Stimulated activated CD8-positive, alpha-beta memory T cell treated with anti-CD3 and anti-CD28 coated beads, Interleukin-4, amount 100 ng/mL, for 1 hour (primary cell): ENCODE measurements at places on chromosomes 4 and X.

DNA sequence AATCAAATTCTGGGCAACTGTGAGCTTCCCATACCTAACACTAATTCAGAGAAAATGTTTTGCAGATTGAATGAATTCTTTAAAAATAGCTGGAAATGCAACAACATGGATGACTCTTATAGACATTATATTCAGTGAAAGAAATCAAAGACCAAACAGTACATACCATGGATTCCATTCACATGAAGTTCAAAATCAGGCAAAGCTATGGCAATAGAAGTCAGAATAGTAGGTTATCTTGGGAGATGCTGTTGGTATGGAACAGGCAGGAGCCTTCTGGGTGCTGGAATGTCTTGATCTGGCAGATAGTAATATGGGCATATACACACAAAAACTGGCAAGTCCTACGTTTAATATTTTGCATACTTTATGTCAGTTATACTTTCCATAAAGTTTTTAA, 25.5 kb upstream of the CBLL2 start:
- DNase-seq = no peak

DNA sequence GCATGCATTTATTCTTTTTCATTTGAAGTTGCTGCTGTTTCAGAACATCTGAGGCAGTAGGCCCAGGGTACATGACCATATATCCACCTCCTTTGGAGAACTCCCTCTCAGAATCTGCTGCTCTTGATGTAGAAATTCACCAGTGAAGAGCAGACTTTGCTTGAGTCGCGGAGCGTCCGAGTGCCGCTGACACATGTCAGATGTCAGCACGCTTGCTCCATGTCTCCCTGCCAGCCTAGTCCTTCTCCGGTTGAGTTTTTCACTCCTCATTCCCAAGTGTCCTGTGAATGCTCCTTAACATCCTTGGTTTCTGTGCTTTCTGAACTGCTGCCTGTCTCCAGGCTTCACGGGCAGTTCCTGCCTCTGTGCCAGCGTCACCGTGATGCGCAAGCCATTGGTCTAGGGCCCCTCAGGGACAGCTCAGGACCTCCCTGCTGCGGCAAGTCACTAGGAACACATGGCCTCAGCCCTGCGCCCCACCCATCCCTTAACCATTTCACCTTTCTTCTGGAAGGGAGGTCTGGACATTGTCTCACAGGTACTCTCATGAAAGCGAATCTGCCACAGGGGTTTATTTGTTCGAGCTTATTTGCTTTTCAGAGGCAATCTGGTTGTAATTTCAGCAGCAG, 93.1 kb upstream of the RBPJ start:
- no peak for DNase-seq

DNA sequence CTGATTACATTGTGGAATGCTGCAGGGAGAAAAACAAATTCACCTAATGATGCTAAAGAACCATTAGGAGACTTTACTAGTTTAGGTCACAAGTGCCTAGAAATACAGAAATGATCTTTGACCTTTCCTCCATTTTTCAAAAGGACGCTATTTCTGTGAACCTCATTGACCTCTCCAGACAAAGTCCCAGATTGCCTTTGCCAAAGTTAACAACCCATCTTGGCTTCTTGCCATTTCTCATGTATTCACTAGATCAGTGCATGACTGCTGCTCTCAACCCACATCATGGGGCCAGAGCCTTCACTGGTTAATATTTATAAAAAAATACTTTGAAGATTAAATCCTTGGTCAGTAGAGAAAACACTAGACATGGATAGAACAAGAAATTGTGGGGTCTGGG, 19.9 kb upstream of the AR start:
- DNase-seq = no peak

- DNase-seq = no peak
Measured at GRCh38 chr4:44558031-44558605, 93.3 kb downstream of the YIPF7 start.

DNA sequence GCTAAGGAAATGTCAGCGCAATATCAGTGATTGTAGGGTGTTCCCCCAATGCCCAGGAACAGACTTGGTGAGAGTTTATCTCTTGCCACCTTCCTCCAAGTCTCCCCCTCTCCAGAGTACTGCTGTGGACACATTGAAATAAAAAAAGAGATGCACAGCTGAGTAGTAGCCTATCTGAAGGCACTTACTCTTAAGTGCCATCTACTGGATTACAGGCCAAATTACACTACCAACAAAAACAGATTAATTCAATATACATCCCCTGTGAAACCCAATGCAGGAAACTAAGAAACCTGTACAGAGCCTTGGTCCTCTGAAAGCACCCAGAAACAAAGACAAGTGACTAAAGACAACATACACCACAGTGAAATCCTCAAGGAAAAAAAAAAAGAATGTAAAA, 460.3 kb downstream of the ZIC3 start:
- no peak for DNase-seq

DNA sequence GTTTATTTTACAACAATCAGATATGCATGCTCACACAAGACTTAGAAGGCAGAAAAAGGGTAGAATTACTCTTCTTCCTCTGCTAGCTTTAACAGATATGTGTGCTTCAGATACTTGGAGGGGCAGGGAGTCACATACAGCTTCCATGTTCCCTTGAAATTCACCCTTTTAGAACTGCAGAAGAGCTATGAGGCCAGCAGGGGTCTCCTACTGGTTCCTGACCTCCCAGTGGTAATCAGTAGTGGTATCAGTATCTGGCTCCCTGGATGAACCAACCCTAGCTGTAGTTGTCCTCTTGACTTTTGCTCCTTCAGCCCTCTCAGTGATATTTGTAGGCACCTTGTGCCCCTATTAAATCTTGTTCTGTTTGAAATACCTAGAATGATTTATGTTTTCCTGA, 81.5 kb downstream of the RCHY1 start:
- DNase-seq = no peak
